ENCODE measurements at places on chromosomes 4 and X.

DNA sequence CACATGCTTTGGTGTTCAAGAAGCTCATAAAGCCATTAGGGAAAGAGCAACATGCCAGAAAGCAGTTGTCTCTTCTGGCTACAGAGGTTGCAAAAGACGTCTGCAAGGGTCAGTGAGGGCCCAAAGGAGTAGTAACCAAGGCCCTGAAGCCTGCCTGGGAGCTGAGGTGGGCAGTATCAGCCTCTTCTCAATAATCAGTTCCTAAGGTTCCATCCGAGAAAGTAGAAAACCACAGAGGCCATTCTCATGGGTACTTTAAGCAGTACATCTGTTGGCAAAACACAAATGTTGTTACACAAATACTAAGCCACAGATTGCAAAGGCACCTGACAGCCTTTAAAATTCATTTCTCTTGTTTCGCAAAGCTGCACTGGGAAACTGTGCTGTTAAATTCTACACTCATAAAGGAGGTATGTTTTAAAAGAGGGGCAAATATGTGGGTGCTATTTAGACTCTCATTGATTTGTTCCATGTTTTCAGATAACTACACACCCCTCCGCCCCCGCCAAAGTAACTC, 37.7 kb downstream of the MECP2 start:
- DNase-seq, result no peak

- no peak for DNase-seq
Observed at GRCh38 chr4:101348995-101349800, 1.9 kb upstream of the PPP3CA start.

GRCh38 chr4:149841686-149842085, 26.0 kb upstream of the IQCM start:
- no peak for DNase-seq

- no peak for DNase-seq
Observed at GRCh38 chr4:89213382-89213701, 94.3 kb downstream of the GPRIN3 start.

DNA sequence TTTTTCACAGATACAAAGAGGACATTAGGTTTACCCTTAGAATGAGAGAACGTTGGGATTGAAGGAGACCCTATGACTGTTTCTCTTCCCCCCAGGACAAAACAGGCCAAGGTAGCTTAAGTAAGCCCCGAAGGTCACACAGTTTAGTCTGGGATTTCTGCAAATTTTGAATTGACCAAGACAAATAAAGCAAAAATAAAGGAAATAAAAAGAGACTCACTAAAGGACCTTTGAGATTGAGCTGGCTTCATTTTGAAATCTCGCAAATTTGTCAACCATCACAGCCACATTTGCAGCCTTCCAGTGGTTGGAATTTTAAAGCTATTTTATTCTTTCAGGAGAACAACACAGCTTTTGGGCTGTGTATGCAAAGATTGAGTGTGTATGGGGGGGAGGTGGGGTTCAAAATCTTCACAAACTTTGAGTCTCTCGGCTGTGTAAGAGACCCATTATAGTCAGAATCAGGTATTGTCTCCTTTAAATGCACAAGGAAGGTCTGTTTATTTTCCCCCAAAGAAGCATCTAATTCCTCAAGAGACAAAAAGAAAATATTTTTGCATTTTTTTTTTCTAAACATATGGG, 4.2 kb downstream of the TMSB4X start:
- no peak for DNase-seq

- no peak for DNase-seq
Observed at GRCh38 chrX:44143061-44143602, 169.9 kb upstream of the NDP start.

Measured in activated T-helper 1 cell treated with Interleukin-2 at 50 U/mL for 16 hours (primary cell).